Activated naive CD4-positive, alpha-beta T cell (primary cell): ENCODE measurements at places on chromosomes 6 and 20.

DNA sequence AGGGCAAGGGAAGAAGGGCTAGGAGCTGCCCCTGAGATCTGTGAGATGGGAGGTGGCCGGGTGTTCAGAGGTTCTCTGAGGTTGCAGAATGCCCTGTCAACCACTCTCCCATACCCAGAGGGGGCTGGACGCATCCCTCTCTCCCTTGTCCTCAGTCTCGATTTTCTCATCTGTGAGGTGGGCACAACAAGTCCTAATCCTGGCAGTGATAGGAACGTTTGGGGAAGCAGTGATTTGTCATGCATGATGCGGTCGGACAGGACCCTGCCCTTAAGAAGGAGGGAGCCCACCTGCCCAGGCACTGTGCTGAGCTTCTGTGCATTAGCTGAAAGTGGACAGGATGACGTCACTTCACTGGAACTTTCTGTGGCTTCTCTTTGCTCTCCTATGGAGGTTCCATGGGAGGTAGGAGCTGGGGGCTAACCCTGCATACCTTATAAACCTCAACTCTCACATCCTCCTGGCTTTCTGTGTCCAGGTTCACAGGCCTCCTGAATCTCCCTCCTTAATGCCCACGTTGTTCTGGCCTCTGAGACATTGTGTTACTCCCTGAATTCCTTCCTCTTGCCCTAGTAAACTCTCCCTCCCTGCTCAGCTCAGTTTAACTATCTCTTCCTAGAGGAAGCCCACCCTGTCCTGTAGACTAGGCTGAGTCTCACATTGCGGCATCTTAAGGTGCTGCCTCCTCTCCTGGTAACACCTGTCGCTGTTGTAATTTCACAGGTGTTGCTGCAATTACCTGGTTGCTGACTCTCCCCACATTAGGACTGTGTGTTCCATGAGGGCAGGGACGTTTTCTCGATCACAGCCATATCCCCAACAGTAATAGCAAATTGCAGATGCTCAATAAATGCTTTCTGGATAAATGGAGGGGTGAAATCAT is 30.1 kb upstream of the CSNK2A1 start:
- no peak for DNase-seq

DNA sequence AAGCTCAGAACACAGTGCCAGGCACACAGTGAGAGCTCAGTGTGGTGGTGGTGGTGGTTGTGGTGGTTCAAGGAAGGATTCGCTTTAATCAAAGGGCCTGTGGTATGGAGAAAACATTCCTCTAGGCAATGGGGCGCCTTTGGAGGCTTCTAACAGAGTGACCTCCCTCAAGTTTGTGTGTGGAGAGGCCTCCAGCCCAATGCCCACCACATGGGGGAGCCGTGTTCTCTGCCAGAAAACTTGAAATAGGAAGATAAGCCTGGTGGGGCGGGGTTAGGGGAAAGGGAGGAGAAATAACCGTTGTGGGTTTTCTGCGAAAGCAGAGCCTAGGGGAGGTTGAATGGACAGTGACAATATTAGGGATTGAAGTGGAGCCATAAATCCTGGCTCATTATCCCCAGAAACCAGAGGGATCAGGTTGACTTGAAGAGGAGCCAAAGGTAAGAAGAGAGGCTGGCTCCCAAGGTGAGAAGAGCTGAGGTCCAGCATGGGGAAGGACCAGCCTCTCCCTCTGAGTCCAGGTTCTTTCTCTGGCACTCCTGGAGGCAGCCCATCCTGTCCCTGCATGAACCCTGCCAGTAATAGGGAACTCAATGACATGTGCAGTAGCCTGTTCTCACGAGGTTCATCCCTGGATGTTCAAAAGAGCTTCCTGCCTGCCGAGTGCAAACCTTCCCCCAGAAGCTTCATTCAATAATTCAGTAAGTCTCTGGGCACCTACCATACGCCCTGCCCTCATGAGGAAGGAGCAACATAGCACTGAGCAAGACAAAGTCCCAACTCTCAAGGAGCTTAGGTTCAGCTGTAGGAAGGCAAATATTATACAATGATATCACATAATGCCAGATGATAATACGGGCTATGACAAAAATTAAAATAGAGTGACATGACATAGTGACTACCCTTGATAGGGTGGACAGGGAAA is 51.4 kb downstream of the TGM2 start:
- DNase-seq = no peak

GRCh38 chr6:158057213-158057987 is 75.7 kb downstream of the SYNJ2 start:
- DNase-seq = no peak

- DNase-seq = no peak
Measured at GRCh38 chr20:32206760-32207625, 550 bp downstream of the PLAGL2 start.

DNA sequence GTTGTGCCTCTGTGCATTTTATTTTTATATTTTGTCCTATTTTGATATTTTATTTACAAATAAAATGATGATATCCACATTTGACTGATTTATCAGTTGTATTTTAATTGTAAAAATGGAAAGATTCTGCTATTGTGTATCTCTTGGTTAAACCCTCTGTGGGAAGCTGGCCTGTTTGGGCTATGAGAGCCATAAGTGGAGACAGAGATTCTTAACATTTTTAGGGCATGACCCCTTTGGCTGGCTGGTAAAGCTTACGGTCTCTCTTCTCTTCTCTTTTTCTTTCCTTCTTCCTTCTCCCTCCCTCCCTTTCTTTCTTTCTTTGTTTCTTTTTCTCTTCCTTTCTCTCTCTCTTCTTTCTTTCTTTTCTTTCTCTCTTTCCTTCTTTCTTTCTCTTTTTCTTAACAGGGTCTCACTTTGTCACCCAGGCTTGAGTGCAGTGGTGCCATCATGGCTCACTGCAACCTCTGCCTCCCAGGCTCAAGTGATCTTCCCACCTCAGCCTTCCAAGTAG is 172.3 kb upstream of the CDYL start:
- DNase-seq = no peak

- no peak for DNase-seq
Measured at GRCh38 chr6:54307439-54307910, 766 bp upstream of the TINAG start.
